Fibroblast of skin of scalp (primary cell): ENCODE measurements at places on chromosomes 16 and 17.

DNA sequence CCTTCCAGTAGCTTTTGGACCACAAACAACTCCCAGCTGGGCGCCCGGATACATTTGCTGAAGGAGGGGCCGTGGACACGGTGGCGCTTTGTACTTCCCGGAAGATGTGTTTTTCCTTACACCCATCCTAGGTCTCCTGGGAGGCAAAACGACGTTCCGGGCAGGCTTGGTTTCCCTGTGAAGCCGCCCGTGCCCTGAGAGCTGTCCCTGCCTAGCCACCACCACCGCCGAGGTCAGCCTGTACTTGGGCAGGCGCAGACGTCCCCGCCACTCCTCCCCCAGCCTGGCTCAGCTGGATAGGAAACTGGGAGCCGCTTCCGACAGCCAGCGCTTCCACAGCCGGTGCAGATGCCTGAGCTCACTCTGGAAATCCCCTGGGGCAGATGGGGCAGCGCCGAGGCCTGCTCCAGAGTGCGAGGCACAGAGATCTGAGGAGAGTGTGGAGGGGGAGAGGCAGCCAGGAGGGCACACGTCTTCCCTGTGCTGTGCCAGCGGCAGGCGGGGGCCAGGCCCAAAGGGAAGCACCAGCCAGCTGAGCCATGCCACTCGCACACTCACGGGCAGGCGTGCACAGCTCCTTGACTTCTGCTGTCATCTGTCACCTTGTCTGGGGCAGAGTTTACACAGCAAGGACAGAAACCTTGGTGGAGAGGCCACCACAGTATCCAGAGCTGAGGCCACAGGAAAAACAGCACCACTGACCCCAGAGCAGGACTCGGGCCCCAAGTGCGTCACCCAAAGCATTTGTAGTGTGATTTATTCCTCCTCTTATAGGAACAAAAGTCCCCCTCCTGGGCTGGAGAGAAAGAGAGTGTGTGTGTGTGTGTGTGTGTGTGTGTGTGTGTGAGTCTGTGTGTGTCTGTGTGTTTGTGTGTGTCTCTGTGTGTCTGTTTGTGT, 3.0 kb downstream of the RHBDF2 start:
- peak; percentile 83 for DNase-seq

- no peak for DNase-seq
Observed at GRCh38 chr16:19486750-19487325, 35.1 kb downstream of the GDE1 start.

GRCh38 chr17:2631211-2631610, 37.8 kb downstream of the PAFAH1B1 start:
- no peak for DNase-seq

GRCh38 chr16:56589141-56590039, at the start of gene MT3:
Gene MT3, plus strand, starts transcription at chr16:56589528. Its CDS starts 63 bp downstream, at chr16:56589591.
- DNase-seq: no peak

DNA sequence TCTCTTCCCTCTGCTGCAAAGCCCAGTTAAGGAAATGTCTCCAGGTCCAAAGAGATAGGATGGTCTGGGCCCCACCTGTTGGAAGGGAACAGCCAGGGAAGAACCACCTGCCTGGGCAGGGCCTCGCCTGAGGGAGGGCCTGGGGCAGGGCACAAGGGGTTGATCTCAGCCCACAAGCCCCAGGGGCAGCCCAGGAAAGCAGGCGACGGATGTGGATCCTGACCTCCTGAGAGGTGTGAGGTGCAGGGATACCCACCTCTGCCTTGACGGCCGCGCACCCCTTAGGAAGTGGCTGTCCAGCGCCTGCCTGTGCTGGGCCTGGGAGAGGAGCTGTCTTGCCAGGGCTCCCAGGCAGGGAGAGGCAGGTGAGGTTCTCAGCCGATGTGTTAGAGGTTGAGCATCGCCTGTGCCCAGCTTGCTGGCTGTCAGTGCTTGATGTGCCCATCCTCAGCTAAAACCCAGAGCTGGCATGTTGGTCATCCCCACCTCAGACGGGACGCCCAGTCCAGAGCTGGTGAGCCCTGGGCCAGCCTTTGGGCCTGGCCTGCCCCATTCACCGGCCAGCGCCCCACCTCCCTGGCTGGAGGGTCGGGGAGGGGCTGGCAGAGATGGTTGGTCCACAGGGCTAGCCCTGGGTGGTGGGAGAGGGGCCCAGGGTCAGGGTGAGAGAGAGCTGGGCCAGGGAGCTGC, 434 bp downstream of the CEMP1 start:
- no peak for DNase-seq

GRCh38 chr16:2724816-2725348, 4.9 kb upstream of the PRSS27 start:
- DNase-seq: no peak

GRCh38 chr17:77371117-77371887, 230.5 kb downstream of the SEC14L1 start:
- peak; percentile 85 for DNase-seq

DNA sequence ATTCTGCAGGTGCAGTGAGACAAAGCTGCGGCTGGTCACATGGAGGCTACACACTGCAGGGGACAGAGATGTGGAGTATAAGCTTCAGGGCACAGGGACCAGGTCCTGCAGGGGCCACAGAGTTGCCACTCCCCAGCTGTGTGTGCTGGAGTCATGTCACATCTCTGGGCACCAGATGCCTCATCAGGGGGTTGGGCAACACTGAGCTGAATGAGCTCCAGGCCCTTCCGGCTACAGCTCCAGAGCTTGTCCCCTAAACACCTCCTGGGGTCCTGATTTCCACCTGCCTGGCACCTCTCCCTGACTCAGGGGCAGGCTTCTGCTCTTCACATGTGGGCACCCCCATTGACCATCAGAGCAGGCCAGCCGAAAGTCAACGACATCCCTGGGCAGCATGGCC, 32.5 kb downstream of the SPHK1 start:
- DNase-seq: no peak
